ENCODE measurements at places on chromosomes 4 and X.

- DNase-seq, result peak; percentile 73
Observed at GRCh38 chrX:45445745-45446412, 245.2 kb upstream of the DIPK2B start.

DNA sequence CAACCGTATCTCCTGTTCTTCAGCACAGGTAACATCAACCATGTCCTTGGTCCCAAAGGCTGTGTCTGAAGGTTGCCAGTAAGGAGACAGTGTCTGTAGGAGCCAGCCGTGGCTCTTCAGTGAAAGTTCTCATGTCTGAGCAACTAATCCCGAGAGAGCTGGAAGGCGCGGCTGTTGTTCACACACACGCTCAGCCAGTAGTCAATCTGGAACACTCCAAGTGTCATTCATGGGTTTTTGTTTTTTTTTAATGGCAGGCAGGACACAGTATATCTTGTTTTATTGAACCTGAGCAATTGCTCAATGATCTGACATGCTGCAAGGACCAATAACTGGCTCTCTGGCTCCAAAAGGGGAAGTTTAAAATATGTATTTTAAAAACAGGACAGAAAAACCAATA, 48.4 kb upstream of the MAP3K15 start:
- no peak for DNase-seq

DNA sequence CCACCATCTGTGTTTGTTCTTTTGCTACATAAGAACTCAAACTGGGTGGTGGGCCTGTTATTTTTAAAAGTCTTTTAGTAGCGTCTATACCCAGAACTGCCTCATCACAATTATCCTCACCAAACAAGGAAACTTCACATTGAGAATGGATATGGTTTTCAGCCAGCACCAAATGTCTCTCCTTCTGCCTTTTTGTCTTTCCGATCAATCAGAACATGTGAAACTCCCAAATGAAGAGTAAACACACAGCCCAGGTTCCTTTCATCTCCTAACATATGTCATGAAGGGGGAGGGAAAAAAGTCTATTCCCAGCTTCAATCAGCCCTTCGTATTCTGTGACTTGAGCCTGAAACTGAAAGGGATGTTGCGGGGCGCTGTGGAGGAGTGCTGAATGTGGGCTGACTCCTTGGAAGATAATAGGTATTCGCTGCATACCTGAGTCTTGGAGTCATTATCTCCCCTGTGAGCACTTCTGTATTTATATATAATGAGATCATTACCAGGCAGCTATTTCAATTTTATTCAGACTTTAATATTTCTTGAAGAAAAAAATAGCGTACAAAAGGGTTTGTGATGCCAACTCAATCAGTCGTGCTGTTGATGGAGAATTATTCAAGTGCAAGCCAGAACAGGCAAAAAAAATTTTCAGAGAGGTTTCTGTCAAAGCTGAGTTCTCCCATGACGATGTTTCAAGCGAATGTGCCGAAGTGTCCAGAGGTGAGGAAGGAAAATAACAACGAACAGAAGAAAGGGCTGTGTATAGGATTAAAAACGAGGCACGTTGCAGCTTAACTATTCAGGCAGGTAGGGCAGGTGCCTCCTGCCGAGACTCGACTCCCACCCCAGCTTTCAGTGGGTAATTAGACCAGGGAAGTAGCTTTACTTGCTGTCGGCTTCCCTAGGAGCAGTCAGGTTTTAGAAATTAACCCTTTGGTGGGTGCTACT, 163.9 kb upstream of the NOCT start:
- no peak for DNase-seq

- DNase-seq, result no peak
Observed at GRCh38 chrX:1420371-1420770, 28.5 kb upstream of the SLC25A6 start.

All from fibroblast of pulmonary artery (primary cell).